NCI-H1092 (cell line): ENCODE measurements at places on chromosomes 1 and 21.
A peak's percentile ranks its signal among the peaks of the same experiment; 100 is the strongest.

- DNase-seq: no peak
These were observed 411.8 kb upstream of the DAB1 start for GRCh38 chr1:57835620-57836019.

- DNase-seq: no peak
These were observed 125.0 kb upstream of the TMPRSS2 start for GRCh38 chr21:41632748-41633475.

- DNase-seq: no peak
These were observed 476.8 kb upstream of the DEPDC1 start for GRCh38 chr1:68973459-68974244.

- DNase-seq: no peak
These were observed 60.3 kb upstream of the CCDC190 start for GRCh38 chr1:162921311-162921710.

DNA sequence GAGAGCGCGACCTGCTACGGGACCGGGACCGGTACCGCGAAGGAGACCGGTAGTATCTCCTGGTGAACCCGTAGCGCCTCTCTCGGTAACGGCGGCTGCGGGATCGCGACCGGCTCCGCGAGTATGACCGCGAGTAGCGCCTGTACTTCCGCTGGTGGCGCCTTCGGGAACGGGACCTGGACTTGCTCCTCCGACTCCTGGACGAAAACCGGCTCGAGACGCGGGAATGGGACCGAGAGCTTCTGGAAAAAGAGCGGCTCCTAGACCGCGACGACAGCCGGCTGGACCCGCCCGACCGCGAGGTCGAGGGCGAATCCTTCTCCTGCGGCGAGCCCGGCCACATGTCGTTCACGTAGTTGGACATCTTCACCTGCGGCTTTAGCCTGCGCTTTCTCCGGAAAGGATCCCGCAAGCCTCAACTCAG lies 642 bp downstream of the RSRP1 start:
- peak; percentile 47 for DNase-seq

DNA sequence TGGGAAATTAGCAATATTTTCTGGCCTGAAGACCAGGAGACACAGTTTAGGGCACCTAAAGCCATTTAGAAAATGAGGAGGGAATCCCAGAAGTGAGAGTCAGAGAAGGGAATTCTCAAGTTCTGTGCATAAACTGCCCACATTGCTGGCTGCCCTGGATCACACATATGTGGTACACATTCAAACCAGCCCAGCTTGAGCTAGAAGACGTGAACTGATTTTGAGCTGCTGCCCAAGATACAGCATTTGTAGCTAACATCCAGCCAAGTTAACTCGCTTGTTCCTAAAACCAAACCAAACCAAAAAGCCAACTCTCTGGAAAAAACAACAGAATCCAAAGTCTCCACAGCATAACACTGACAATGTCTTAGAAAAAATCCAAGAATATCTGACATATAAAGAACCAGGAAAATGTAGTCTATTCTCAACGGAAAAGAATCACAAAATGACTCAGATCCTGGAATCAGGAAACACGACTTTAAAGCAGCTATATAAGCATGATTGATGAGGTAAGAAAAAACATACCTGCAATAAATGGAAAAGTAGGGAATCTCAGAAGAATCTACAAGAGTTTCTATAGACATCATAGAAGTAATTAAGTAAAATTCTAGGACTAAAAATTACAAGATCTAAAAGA lies 18.2 kb upstream of the QSOX1 start:
- no peak for DNase-seq

- no peak for DNase-seq
These were observed 47.8 kb downstream of the ADGRL4 start for GRCh38 chr1:78958711-78959110.
